ENCODE measurements at places on chromosomes 12 and 14.

DNA sequence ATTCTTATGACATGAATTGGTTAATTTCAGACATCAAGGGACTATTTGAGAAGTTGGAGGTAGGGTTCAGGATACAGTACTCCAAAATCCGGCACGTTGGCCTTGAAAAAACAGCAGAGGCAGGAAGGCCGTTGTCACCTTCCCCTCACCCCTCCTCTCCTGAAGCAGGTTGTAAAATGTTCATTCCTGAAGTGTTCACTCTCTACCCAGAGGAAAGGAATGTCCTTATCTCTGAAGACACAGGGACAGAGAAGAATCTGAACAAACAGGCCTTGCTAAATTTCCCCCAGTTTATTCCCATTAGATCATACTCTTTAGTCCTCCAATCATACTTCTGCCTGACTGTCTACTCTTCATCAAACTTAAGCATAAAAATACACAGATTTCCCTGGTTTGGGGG is 313.6 kb downstream of the ZFP36L1 start:
- no peak for DNase-seq

- no peak for DNase-seq
Observed at GRCh38 chr12:130714591-130715149, 1.4 kb downstream of the RIMBP2 start.

- DNase-seq, result no peak
Observed at GRCh38 chr14:56216626-56217379, 98.6 kb downstream of the PELI2 start.

DNA sequence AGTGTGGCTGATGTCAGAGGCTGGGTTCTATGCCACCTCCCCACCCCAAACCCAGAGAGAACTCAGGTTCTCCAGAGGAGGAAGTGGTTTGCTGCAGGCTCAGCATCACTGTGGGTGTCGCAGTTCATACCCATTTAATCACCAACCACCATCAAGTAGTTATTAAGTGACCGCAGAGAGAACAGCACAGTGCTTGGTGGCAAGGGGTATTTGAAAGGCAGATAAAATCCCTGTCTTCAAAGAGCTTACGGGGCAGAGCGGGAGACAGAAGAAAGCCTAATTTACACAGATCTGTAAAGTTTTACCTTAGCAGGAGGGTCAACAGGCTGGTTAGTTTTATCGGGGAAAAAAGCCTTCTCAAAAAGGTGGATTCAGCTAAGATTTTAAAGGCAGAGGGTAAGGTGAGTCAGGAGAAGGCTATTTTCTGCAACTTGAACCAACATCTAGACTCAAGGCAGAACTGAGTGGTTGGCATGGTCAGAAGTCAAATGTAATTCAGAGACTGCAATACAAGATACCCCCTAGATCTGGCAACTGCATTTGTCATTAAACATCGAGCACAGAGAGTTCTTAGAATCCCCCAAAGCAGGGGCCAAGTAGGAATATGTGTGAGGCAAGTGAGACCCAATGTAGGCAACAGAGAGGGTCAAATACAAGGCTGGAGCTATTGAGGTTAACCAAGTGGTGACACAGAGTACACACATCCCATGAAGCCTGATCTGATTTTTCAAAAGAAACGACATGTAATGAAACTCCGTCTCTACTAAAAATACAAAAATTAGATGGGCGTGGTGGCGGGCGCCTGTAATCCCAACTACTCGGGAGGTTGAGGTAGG is 13.2 kb downstream of the PXN start:
- DNase-seq, result no peak

- peak; percentile 28 for DNase-seq
Observed at GRCh38 chr12:124829008-124829707, 34.5 kb downstream of the SCARB1 start.

GRCh38 chr14:95388699-95389098 is 69.0 kb upstream of the CLMN start:
- DNase-seq, result no peak

DNA sequence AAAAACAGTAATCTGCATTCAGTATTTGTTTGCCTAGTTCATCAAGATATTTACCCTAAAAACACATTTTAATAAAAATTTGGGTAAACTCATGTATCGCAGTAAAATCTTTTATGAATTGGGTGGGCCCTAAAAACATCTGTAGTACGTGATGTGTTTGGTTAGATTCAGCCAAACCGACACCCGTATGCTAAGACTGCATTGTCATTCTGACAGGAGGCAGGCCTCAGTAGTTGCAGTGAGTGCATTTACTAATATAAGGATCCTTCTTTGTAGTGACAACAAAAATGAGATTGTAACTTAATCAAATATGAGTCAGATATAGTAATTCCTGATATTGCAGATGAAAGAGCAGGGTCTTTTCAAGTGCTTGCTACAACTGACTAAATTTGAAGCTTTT is 191.8 kb downstream of the SLC16A7 start:
- DNase-seq, result no peak

DNA sequence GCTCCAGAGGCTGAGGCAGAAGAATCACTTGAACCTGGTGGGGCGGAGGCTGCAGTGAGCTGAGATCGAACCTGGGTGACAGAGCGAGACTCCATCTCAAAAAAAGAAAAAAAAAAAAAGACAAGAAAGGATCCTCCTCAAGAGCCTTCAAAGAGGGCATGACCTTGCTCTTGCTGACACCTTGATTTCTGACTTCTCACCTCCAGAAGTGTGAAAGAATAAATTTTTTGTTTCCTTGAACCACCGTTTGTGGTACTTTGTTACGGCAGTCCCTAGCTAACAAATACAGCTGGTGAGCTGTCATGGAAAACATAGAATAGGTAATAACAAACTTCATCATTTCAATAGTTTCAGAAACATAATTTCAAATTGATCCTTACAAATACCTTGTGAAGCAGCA is 1.9 kb upstream of the ACTR10 start:
- no peak for DNase-seq

DNA sequence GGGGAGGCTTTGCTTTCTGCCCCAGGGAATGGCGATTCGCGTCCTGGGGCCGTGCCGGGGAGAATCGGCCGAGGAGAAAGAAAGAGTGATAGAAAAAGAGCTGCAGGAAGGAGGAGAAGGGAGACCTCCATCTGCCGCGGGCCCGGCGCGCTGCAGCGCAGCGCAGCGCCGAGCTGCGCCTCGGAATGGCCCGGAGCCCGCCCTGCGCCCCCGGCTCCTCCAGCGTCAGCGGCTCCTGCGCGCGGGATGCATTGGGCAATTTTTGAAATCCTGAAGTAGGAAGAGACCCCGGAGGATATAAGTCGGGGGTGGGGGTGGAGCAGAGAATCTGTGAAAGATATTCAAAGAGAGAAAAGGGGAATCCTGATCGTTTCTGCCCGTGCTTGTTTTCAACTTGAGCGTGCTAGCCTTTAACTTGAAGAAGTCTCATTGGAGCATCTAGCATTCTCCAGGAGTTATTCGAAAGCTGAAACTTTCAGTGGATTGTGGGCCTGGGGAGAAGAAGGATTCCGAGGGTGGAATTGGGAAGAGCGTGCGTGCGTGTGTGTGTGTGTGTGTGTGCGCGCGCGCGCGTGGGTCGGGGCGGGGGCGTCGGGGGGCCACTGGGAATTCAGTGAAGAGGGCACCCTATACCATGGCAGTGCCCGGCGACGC is 441 bp downstream of the PDE3A start:
- no peak for DNase-seq

- DNase-seq, result no peak
Observed at GRCh38 chr12:51943346-51943745, 8.2 kb upstream of the ACVR1B start.

DNA sequence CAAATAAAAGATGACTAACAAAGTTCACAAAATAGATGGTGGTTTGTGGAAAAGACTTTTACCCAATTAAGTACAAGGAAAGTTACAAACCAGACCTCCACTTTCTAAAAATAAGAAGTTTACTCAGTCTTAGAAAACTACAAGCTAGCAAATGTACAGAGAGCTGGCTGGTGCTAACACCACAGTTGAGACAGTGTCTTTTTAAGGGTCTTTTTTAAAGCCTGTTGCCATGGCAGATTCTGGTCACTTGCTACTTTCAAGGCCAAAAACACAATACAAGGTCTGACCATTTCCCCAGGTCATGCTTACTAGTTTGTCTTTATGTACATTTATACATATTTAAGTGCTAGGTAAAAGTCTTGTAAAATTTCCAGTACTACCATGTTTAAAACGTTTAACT is 2.4 kb downstream of the BTG1 start:
- DNase-seq, result no peak

Measured in astrocyte of the cerebellum (primary cell).